Activated T-cell treated with anti-CD3 and anti-CD28 coated beads, Interleukin-2, amount 50 U/mL, for 72 hours (primary cell): ENCODE measurements at places on chromosomes 3 and 15. TPM values are rescaled to one million over a fixed set of nuclear protein-coding genes. Genes with fewer than 3 reads are reported as not detected.

- no peak for DNase-seq
Measured at GRCh38 chr15:57354436-57355123, 21.7 kb upstream of the CGNL1 start.

- DNase-seq, result no peak
Measured at GRCh38 chr3:43418601-43419272, 132.4 kb downstream of the SNRK start.

DNA sequence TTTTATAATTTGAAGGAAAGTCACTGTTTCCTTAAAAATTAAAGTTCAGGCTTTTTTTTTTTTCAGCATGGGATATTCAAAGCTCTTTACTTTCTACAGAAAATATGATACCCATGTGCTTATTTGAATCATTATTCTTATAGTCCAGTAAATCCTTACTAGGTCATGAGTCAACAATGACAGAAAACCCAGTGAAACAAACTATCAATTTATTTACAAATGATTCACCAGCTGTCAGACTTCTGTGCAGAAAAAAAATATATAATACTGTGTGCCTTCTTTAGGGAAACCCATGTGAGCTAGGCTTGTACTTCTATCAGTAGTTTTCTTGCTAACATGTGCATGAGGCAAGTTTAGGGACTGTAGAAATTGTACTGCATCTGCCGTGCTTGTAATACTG is 1.2 kb downstream of the ACP3 start:
- DNase-seq, result no peak

- no peak for DNase-seq
Measured at GRCh38 chr3:124817079-124817478, 70.1 kb downstream of the ITGB5 start.

- DNase-seq, result no peak
Measured at GRCh38 chr3:50648313-50648712, 26.4 kb upstream of the DOCK3 start.

- DNase-seq, result no peak
Measured at GRCh38 chr3:16183601-16184270, 9.3 kb downstream of the GALNT15 start.

The ADAMTS17 gene
- 2.6 TPM for total RNA-seq

The SMCO1 gene
- not detected for total RNA-seq

The KCTD6 gene
- 8.2 TPM for total RNA-seq
